ENCODE measurements at places on chromosomes 7 and 10.

DNA sequence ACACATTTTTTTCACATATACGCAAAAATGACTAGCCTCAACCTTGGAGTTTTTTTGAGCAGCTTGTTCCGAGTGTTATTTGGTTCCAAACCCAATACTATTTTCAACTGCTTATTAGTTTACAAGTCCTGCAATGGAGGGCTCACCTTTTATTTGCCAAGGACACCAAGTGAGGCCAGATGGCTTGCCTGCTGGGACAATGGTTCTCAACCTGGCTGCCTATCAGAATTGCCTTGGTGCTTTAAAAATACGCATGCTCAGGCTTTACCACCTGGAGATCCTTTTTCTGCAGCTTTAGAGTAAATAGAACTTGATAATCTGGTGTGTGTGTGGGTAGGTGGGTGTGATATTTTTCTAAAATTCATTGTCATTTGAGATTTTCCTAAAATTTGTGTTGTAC, 276.8 kb downstream of the MTERF1 start:
- DNase-seq: no peak

GRCh38 chr7:140060243-140060630, 2.5 kb downstream of the PARP12 start:
- DNase-seq: no peak

DNA sequence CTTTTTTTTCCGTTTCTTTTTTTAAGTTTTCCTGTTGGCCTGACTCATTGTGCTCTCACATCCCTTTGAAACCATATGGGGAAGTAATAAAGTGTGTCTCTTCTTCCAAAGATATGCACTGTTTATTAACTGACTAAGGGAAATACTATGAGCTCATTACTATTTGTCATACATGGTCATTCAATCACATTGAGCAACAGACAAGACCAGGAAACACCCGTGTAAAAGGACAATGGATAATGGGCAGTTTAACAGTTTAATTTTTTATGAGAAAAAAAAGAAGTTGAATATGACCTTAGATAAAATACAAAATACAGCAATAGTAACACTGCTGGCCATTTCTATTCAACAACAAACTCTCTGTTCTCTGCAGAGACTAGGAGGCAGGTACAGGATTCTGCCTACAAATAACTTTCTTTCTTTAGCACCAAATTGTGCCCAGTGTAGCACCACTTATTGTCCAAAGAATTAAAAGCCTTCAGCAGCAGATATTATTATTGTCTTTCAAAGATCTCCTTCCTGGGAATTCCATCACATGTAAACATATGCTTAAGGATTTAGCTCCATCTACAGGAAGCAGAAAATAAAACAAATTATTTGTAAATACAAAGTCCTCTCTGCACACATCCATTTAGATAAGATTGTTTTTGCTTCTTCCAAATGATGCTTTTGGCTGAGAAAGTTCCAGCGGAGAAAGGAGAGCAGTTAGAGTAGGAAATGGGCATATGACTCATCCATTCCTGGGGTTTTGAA, 55.0 kb upstream of the AKR1E2 start:
- no peak for DNase-seq

DNA sequence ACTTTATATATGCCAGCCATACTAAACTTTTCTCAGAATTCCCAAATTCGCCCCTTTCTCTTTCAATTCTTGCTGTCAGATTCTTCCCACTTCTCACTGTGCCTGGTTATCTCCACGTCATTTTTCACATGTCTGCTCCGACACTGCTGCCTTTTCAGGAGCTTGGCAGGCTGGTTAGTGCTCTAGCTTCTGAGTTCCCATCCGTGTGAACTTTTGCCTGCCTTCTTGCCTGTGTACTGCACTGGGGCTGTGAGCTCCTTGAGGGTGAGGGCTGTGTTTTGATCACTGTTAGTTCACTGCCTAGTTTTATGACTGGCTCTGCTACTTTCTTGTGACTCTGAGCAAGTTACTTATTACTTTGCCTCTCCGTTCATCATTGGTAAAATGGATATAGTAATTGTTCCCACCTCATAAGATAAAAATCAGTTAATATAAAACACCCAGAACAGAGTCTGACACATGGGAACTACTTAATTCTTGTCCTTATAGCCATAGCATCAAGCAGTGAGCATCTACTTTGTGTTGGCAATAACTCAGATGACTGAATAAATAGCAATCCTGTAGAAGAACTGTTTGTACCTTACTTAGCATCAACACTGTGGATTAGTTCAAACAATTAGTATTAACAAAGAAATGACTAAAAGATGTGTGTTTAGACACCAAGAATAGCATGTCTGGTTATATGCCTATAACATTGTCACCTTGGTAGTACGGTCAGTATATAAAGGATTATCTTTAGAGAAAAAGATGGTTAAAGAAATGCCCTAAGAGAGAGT, 5.5 kb downstream of the GSTO1 start:
- no peak for DNase-seq

GRCh38 chr7:123998921-123999320, 33.9 kb downstream of the TMEM229A start:
- no peak for DNase-seq

GRCh38 chr10:73644767-73645166, 3.5 kb upstream of the MYOZ1 start:
- no peak for DNase-seq

DNA sequence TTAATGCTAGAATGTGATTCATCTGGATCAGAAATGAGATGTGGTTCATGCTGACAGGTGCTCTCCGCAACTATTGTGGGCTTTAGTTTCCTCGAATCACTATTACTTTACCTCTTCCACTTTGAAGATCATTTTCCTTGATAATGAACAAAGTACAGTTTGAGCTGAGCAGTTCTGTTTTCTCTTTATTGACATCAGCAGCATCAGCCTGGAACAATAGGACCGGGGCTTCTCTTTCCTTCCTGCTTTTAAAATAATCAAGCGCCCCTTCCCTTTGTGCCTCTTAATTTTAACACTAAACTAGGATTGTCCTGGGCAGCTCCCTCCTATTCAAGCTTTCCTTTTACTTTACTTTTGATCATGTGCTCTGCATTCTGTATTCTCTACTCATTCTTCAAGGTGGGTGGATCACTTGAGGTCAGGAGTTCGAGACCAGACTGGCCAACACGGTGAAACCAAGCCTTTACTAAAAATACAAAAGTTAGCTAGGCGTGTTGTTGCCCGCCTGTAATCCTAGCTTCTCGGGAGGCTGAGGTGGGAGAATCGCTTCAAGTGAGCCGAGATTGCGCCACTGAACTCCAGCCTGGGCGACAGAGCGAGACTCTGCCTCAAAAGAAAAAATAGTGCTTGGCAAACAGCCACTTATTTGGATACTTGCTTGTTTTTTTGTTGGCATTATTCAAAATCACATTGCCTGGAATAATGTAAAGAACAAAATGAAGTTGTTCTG, 67.0 kb upstream of the RHEB start:
- no peak for DNase-seq

GRCh38 chr10:102565793-102566192, 62.0 kb downstream of the SUFU start:
- no peak for DNase-seq

- DNase-seq: no peak
These were observed 237.2 kb upstream of the MTPN start for GRCh38 chr7:136214356-136214755.

DNA sequence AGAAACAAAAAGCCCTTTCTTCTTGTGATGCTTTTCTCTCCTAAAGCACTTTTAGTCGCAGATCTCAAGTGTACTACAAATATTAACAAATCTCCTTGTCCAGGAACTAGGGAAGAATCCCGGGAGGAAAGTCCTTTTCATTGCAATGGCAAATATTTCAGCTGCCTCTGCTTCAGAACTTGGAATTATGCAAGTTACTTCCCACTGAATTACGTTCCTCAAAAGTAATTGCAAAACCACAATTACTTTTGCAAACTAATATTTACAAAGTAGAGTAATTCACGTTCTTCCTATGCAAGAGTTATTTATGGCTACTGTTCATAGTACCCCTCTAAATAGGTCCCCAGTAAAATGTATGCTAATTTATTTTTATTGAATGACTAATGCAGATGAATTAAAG, 14.5 kb downstream of the PRKCQ start:
- DNase-seq: no peak

DNA sequence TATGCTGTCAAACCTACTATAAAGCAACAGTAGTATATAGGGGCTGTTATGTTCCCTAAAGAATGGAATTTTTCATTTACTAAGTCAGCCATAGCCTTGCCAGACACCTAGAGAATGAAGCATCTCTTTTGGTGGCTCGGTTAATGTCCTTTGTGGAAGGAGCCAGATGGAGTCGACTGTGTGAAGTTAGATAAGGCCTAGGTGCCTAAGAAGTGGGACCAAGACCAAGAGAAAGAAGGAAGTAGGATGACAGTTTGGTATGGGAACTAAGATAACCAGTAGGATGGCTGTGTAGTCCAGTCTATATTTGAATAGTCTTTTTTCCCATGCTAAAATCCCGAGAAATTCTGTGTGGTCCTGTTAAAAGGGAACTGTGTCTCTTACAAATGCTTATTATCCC, 62.2 kb downstream of the REEP3 start:
- no peak for DNase-seq

DNA sequence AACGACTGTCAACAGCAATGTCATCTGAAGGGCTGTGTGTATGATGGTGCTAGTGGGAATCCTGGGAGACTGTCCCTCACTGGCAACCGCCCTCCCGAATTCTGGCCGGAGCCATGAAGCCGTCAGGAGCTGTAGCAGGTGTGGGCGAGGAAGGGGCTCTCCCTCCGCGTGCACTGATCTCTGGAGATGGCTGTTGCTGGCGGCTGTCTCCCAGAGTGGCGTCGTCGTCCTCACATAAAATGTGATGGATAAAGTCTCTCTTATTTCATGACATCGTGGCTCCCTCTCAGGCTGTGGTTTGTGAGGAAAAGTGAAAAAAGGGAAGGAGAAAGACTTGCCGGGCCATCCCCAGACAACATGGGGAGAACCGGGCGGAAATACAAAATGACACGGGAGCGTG, 216.5 kb downstream of the DNAJB6 start:
- no peak for DNase-seq

DNA sequence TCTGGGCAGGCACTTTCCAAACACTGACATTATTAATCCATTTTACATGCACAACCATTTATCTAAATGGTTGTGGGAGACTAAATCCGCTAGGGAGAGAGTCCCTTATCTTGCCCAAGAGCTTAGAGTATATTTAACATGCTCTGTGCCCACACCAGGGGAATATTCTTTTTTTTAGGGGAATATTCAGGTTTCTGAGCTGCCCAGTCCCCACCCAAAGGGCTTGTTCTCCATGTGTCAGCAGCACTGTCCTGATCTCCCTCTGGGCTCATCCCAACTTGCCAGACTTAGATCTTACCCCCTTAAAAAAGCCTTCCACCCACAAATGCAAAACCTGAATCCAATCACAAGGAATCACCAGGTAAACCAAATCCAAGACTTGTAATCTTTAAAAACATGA, 132.1 kb downstream of the ATXN7L1 start:
- no peak for DNase-seq

DNA sequence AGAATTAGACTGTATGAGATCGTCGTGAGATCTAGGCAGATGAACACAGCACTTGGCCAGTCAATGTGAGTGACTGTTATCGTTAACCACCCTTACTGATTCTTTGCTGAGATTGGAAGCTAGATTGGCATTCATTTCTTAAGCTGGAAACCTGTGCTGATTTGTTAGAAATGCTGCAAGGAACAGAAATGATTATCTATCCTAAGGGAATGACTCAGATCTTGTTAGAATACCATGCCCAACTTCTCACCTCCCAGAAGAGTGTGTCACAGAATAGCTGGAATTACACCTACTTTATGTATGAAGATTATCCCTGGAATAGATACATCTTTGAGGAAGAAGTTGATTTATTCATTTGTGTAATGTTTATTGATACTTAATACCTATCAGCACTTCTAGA, 275.2 kb downstream of the AUTS2 start:
- DNase-seq: no peak

- no peak for DNase-seq
These were observed 2.4 kb downstream of the RASGEF1A start for GRCh38 chr10:43264344-43264964.

DNA sequence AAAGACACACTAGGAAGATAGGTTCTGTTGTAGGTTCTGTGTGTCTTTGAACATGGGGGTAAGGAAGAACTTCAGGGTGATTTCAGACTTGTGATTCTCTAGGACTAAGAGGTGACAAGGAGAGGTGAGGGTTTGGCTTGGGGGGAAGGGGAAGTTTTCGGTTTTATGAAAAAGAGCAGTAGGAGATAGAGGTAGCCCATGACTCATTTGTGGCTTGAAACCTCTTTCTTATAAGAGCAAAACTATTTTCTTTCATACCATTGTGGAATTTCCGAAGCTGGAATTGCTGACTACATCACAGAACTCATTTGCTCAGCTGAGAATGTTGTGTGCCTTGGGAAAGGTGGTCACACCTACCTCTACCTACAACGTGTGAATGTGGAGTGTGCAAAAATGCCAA, 39.6 kb upstream of the IKZF1 start:
- DNase-seq: no peak

GRCh38 chr10:35778306-35778705, 136.2 kb upstream of the FZD8 start:
- DNase-seq: no peak

DNA sequence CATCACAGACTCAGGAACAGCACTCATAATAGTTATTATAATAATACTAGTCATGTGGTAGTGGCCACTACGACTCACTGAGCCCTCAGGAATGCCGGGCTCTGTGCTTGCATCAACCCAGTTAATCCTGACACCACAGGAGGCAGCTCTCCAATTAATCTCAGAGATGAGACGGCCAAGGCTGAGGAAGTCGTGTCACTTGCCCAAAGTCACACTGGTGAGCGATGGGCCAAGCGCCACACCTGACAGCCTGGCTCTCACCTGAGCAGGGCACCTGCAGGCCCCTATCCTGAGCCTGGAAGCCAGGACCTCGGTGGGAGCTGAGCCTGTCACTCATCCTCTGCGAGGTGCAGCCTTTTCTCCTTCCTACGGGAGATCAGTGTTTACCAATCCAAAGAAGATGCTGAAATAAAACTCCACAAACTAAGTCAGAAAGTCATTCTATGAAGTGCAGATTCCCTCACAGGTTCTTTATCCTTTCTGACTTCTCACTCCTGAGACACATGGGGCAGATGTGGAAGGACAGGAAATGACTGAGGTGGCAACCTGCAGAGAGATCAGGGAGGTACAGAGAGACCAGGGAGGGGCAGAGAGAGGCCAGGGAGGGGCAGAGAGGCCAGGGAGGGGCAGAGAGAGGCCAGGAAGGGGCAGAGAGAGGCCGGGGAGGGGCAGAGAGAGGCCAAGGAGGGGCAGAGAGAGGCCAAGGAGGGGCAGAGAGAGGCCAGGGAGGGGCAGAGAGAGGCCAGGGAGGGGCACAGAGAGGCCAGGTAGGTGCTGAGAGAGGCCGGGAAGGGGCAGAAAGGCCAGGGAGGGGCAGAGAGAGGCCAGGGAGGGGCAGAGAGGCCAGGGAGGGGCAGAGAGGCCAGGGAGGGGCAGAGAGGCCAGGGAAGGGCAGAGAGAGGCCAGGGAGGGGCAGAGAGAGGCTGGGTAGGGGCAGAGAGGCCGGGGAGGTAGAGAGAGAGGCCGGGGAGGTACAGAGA, 38.5 kb downstream of the VIPR2 start:
- no peak for DNase-seq

DNA sequence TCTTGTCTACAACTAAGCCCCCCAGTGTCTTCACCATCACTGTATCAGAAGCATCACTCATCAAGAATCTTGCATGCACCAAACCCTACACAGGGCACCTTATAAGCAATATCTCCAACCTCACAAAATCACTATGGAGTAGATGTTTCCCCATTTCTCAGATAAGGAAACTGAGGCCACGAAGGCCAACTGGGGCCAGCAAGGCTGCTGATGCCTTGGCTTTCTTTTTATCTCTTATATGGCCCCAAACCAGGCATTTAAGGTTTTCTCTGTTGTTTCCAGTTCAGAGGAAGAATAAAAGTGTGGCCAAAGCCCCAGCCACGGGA, 47.3 kb upstream of the NPFFR1 start:
- no peak for DNase-seq

All from stimulated activated CD4-positive, alpha-beta T cell treated with anti-CD3 and anti-CD28 coated beads, Interleukin-12 subunit alpha, Interleukin-12 subunit beta, amount 100 ng/mL, for 24 hours (primary cell).